ENCODE measurements at places on chromosomes 1 and 21. TPM values are rescaled to one million over a fixed set of nuclear protein-coding genes. Genes with fewer than 3 reads are reported as not detected.

Gene LCE1B
- not detected for total RNA-seq

Gene ABCA4
- not detected for total RNA-seq

Gene PLCH2
- total RNA-seq, result 0.19 TPM

Gene PRPF38A
- total RNA-seq, result 70.6 TPM

Gene SLC35F3
- total RNA-seq, result 0.78 TPM

Gene ESPN
- total RNA-seq, result 16.3 TPM

Gene ADGRB2
- 26.2 TPM for total RNA-seq

Gene CITED4
- total RNA-seq, result 16.0 TPM

Gene PLA2G2A
- 0.69 TPM for total RNA-seq

Gene PFKFB2
- 17.8 TPM for total RNA-seq

Gene TNFRSF8
- 35.1 TPM for total RNA-seq

Gene CNTN2
- total RNA-seq, result 3.9 TPM

Gene MIS18A
- total RNA-seq, result 53.0 TPM

Gene MYBPH
- not detected for total RNA-seq

Gene CD5L
- not detected for total RNA-seq

Gene NLRP3
- 0.23 TPM for total RNA-seq

Gene NUAK2
- 12.9 TPM for total RNA-seq

Gene TLCD4
- total RNA-seq, result 3.5 TPM

Gene KCNN3
- total RNA-seq, result 3.0 TPM

Gene GSTM1
- total RNA-seq, result 16.7 TPM

Data from H1 (cell line).